Left ventricle myocardium superior (tissue), 1 donor: ENCODE measurements at places on chromosomes 2 and 18. TPM values are rescaled to one million over a fixed set of nuclear protein-coding genes. Genes with fewer than 3 reads are reported as not detected.

HOXD4 gene
- total RNA-seq: 0.22 TPM

GAL3ST2 gene
- total RNA-seq: not detected

LRRTM1 gene
- total RNA-seq: 0.40 TPM

STK17B gene
- total RNA-seq: 7.2 TPM

TCF7L1 gene
- total RNA-seq: 7.1 TPM

IL1B gene
- 0.37 TPM for total RNA-seq

ERFE gene
- not detected for total RNA-seq

TRABD2A gene
- total RNA-seq: 0.62 TPM

TCF23 gene
- total RNA-seq: 0.10 TPM

FKBP1B gene
- 3.2 TPM for total RNA-seq

SERPINB13 gene
- total RNA-seq: not detected

LIPG gene
- not detected for total RNA-seq

CRYGD gene
- total RNA-seq: not detected

CDH7 gene
- total RNA-seq: 0.05 TPM

CAPN13 gene
- total RNA-seq: not detected

CDH19 gene
- total RNA-seq: 12.1 TPM

MFSD2B gene
- not detected for total RNA-seq

CD8A gene
- 1.5 TPM for total RNA-seq

PRSS56 gene
- total RNA-seq: 0.15 TPM

HNMT gene
- total RNA-seq: 11.0 TPM
